ENCODE measurements at places on chromosomes 3 and 15.

DNA sequence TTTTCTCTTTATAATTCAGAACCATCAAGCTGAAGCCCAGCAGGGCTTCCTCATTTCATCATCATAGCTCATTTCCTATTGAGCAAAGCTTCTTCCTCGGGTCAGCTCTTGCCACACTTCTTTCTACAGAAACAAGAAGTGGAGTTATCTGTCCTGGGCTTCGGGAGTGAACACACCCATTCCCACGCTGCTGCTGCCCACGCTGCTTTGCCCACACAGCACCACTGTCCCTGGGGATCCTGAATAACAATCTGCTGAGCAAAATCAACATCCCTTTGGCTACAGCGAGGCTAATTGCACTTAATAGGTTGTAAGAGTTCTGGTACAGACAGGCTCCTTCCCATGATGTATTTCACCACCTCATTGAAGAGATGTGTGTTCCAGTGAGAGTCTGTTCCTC, 23.7 kb downstream of the CEP19 start:
- H3K27me3 ChIP-seq = peaks cover 2% of the 10 kb centered on the region
- no peaks in the 10 kb centered on the region for H3K36me3 ChIP-seq
- peaks cover 3% of the 10 kb centered on the region for H3K4me1 ChIP-seq
- H3K27ac ChIP-seq = no peak overlapping the region
- DNase-seq = peak; percentile 59

DNA sequence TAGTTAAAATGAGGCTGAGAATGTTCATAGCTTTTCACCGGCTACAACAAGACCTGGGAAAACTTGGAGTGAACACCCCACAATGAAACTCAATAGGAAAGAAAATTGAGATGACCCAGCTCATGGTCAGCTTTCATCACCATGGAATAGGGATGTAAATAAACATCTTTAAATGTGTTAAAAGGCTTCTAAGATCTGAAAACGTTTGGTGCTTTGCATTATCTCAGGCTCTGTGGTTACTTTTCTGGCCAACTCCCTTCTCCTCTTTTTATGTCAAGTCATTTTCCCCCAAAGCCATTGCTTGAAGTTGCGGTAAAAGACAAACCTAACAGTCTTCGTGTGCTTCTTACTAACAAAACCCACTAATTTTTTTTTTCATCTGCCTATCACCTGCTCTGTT, 195.8 kb downstream of the MECOM start:
- H3K27me3 ChIP-seq = no peaks in the 10 kb centered on the region
- no peak overlapping the region for H3K4me3 ChIP-seq
- DNase-seq = no peak

GRCh38 chr3:45659661-45660566, 29.3 kb upstream of the SACM1L start:
- H3K27me3 ChIP-seq = no peaks in the 10 kb centered on the region
- H3K27ac ChIP-seq = no peak overlapping the region
- H3K36me3 ChIP-seq = no peaks in the 10 kb centered on the region
- no peak overlapping the region for H3K4me3 ChIP-seq

DNA sequence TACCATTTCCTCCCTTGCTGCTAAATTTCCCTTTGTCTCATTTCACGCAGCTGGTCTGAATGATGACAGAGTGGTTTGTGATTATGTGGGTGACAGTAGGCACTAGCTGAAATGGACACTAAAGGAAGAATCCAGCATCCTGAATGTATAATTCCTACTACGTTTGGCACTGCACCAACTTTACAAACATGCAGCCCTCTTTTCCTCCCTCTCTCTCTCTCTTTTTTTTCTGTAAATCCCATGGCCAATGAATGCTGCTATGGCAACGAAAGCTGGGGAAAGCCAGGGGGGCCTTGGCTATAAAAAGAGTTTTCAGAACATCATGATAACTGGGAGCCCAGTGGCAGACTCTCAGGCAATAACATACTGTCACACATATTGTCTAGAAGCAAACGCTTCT, 367.2 kb upstream of the AGTR1 start:
- no peak overlapping the region for H3K4me3 ChIP-seq
- no peak overlapping the region for H3K27ac ChIP-seq
- H3K27me3 ChIP-seq = no peaks in the 10 kb centered on the region
- no peaks in the 10 kb centered on the region for H3K36me3 ChIP-seq
- peak; percentile 14 for DNase-seq

DNA sequence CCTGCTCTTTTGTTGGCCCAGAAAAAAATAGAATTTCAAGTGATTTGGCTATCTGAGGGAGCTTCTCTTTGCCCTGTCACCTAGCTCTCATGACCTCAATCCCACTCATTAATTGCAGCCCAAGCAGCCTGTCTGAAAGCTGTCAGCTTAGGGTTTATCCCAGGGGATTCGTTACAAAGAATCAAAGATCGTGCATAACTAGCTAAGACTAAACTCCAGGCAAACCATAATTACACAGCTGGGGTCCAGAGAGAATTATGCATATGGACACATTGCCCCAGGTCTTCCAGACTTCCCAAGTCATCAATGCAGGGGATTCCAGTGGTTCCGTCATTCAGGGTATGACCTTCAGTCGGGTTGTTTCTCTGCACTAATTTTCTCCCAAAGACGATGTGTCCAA, 91.6 kb upstream of the CBLB start:
- H3K4me3 ChIP-seq = no peak overlapping the region
- no peak for DNase-seq
- H3K27ac ChIP-seq = no peak overlapping the region
- H3K27me3 ChIP-seq = no peaks in the 10 kb centered on the region
- H3K4me1 ChIP-seq = no peaks in the 10 kb centered on the region

- no peaks in the 10 kb centered on the region for H3K27me3 ChIP-seq
- DNase-seq = no peak
- H3K36me3 ChIP-seq = no peaks in the 10 kb centered on the region
- no peaks in the 10 kb centered on the region for H3K4me1 ChIP-seq
- H3K27ac ChIP-seq = no peak overlapping the region
- no peak overlapping the region for H3K4me3 ChIP-seq
Measured at GRCh38 chr3:12307136-12307535, 18.3 kb downstream of the PPARG start.

GRCh38 chr3:116045314-116045713, 400.0 kb downstream of the LSAMP start:
- DNase-seq = no peak
- no peak overlapping the region for H3K4me3 ChIP-seq
- no peak overlapping the region for H3K27ac ChIP-seq
- no peaks in the 10 kb centered on the region for H3K4me1 ChIP-seq
- no peaks in the 10 kb centered on the region for H3K36me3 ChIP-seq
- H3K27me3 ChIP-seq = no peaks in the 10 kb centered on the region

All from muscle of leg (tissue), 16 donors.